Hematopoietic multipotent progenitor cell treated with erythropoietin and hydrocortisone succinate and interleukin-3 and kit ligand, for 17 days (in vitro differentiated cells): ENCODE measurements at places on chromosomes 2 and 18.

- no peak for DNase-seq
Observed at GRCh38 chr2:8997631-8998030, 5.9 kb downstream of the MBOAT2 start.

DNA sequence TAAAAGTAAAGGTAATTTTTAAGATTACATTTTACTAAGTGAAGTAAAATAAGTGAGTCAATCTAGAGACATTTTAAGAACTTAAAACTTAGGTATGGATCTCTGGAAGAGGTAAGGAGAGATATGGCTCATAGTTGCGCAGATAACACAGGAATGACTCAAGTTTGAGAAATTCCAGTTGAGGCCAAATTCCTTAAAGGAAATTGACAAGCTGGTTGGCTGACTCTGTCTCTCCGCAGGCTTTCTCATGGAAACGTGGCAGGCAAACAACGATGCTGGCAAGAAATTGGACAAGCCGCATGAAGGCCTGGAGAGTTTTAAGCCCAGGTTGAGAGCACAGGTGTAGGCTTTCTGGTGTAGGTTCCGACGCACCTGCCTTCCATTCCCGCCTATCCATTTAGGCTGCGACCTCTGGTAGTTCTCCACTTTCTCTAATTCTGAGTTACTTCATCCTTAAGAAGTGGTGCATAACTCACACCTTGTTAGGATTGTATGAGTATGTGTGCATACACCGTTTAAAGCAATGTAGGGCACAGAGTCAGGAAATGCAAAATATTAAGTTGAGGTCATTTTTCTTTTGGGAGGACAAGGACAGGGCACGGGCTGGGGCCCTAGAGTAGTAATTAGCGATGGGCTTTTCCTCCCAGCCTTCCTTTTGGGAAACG is 589 bp upstream of the DAW1 start:
- no peak for DNase-seq

GRCh38 chr2:12076810-12077209 is 330.4 kb downstream of the LPIN1 start:
- DNase-seq, result no peak

GRCh38 chr2:196173505-196173904 is 2.1 kb upstream of the STK17B start:
- DNase-seq, result no peak

DNA sequence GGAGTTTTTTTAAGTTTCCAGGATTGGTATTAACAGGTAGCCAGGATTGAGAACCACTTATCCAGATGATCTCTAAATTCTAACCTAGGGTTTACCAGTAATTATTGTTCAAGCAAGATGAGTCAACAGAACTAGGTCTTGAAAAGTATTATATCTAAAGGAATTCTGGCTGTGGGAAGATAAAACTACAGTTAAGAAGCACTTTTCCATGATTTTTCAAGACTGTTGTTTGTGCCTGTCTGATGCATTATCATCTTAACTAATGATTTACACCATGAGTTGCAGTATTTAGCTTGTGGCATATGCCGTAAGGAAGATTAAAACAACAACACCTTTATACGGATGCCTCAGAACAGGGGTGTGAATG is 142.2 kb upstream of the CCDC68 start:
- no peak for DNase-seq

GRCh38 chr18:10416065-10416464 is 38.4 kb upstream of the APCDD1 start:
- no peak for DNase-seq

GRCh38 chr2:47724221-47724981 is 58.5 kb upstream of the MSH6 start:
- DNase-seq, result no peak

- no peak for DNase-seq
Observed at GRCh38 chr18:76274468-76275289, 220.4 kb downstream of the ZNF516 start.

GRCh38 chr2:177806025-177806424 is 266.6 kb downstream of the PDE11A start:
- no peak for DNase-seq

DNA sequence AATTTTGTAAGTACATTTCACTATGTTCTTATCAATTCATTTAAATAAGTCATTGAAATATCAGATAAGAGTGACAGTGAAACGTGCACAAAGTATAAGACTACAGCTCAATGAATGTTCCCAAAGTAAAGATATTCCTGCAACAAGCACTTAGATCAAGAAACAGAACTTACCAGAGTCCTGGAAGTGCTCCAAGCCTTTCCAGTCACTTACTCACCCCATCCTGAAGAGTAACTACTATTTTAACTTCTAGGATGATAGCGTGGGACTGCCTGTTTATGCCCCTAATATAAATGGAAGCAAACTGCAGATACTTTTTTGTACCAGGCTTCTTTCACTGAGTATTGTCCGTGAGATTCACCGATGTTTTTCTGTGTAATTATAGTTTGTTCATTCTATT is 768.9 kb downstream of the SLC4A3 start:
- no peak for DNase-seq

- DNase-seq, result no peak
Observed at GRCh38 chr18:56286775-56287325, 351.5 kb downstream of the TXNL1 start.

- no peak for DNase-seq
Observed at GRCh38 chr2:133097666-133098065, 427.7 kb upstream of the LYPD1 start.

DNA sequence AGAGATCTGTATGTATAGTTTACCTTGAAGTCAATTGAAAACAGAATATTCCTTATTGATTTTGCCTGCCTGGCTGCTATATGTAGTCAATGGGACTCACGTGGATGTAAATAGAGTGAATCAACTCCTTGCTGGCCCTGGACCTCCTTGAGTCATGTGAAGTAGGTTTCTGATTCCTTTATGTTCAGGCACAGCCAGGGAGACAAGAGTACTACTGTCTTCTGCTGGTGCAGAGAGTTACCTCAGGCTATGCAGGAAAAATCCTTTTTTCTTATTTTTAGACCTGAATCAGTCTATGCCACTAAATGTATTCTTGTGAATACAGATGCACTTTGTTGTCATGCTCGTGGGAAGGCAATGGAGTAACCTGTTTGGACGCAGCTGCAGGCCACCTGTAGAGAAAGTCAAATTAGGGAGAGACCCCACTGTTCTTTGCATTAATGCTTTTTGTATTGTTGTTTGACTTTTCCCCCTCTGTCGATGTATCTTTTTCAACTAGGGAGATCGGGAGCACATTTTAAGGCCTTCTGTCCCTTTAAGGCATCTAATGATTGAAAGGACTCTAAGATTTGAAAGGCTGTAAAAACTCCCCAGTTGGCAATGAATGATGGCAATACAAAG is 473.9 kb downstream of the ARHGAP15 start:
- no peak for DNase-seq

DNA sequence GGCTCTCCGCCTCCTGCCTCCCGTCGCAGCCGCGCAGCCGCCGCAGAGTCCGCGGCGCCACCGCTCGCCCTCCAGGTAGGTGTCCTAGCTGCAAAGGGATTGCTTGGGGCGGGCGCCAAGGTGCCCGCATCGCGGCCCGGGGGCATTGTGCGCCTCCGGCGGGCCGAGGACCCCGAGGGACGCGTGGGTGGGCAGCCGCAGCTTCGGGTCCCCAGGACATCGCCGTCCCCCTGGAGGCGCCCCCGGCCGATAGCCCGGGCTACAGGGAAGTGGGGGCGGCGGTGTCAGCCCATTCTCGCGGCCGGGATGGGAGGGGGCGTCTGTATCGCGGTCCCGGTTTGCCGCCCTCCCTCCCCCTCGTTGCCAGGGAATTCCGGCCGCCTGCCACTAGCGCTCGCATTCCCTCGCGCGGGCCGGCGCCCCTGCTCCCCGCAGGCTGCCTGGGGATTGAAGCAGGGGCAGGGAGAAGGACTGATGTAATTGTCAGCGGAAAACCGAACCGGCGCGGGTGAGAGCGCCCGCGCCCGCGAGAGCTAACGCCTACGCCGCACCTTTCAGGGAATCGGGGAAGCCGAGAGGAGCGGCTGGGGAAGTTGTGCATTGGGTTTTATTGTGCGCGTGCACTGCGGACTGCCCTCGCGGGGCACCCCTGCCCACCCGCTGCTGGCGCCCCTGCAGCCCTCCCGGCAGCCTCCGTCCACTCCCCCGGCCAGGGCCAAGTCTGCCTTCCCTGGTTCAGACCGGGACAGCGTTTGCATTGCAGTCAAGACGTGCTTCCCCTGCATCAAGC is 483 bp downstream of the OSBPL6 start:
- DNase-seq, result no peak

DNA sequence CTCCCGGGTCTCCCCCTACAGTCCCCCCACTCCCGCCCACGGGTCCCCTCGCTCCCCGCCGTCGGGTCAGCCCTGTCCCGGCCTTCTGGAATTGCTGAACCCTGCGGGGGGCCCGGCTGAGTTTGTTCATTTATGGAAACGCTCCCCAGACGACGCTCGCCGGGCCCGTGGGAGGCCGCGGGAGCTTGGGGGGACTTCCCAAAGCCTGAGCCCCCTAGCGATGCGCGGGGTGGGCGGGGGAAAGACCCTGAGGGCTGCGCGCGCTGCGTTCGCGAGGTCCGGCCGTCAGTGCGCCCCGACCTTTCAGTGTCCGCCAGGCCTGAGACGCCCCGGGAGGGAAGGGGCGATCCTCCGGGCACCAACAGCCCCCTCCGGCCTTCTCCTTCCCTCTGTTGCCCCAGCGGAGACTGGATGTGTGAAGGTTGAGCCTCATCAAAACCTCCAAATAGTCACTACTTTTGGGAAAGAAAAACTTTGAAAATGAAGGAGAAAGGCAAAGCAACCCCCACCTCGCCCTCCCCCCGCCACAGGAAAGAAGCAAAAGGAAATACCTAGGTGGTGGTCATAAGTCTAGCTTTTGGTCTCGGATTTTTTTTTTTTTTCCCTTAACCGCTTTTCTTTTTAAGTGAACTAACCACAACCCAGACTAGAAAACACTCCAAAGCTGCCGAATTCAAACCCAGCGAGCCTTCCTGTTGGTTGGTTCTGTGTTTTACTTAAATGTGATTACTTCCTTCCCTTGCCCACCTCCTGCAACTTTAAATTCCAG is 509 bp upstream of the CYS1 start:
- DNase-seq, result no peak

DNA sequence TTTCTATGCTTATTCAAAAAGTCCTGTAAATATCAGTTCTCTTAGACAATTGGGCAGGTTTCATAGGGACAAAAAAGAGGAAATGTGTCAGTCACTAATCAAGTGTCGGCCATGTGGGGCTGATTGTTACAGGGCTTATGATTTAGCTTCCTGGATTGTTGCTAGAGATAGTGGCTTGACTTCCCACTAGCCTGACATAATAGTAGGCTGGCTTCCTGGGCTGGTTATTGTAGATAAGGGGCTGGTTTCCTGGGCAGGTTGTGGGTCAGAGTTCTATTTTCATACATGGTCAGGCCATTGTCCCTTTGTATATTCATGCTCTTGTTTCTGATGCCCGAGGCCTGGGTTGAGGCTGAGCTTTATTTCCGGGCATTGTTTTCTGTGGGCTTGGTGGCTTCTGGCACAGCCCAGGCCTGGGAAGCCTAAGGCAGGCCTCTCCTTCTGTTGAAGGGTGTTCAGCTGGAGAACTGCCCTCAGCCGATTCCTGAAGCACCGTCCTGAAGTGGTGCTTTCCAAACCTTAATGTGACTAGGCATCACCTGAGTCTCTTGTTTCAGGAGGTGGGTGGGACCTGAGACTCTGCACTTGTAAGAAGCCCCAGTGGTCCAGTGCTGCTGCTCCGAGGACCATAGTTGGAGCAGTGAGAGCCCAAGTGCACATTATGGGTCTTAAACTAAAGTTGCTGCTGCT is 37.0 kb downstream of the CD8B2 start:
- no peak for DNase-seq

DNA sequence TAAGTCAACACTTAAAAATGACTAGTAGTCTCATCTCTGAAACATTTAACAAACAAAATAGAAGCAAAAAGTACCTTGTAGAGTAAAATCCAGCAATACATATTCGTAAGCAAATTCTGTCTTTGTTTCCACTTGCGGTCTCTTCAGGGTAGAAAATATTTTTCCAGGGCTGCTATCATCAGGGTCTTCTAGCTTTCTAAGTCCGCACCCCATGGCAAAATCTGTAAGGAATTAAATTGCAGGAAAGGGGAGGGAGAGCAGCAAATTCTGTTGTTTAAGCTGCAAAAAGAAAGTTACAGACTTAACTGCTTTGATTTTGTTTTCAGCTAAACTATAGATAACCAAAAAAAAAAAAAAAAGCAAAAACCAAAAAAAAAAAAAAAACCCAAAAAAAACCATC is at the start of gene RFTN2:
Gene RFTN2, minus strand, starts transcription at position 342 of the 400 bp plus-strand sequence. Its CDS starts 129 bp downstream, at position 213.
- no peak for DNase-seq

DNA sequence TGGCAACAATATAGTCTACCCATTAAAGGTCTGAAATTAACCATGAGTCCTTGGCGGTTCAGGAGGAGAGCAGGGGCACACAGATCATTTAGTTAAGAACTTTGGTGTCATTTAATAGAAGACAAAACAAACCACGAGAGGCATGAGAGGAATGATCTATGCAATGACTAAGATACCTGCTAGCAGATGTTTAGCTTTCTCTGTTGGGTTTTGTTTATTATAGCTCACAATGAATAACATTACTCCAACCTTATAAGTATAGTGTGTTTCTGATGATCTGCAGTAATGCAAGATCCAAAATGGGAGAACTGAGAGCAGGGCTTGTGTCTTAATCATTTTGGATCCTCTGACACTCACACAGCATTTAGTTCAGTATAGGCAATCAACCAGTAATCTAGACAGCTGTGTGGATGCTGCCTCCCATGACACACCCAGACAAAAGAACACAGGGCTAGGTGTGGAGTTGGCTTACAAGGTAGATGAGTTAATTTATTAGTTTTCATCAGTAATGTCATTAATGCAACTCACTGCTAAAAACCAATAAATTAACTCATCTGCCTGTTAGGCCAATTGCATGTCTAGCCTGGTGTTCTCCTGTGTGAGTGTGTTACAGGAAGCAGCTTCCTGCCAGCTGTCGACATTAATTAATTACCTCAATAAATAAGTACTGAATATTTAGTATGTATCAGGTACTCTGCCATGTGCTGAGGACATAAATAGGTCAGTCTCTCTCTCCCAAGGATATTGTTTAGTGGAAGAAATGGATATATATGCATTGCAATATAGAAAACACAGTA is 92.3 kb downstream of the CLIP4 start:
- no peak for DNase-seq

GRCh38 chr18:848062-848861 is 36.2 kb upstream of the YES1 start:
- no peak for DNase-seq

- DNase-seq, result no peak
Observed at GRCh38 chr2:133586978-133587377, 18.7 kb upstream of the NCKAP5 start.

DNA sequence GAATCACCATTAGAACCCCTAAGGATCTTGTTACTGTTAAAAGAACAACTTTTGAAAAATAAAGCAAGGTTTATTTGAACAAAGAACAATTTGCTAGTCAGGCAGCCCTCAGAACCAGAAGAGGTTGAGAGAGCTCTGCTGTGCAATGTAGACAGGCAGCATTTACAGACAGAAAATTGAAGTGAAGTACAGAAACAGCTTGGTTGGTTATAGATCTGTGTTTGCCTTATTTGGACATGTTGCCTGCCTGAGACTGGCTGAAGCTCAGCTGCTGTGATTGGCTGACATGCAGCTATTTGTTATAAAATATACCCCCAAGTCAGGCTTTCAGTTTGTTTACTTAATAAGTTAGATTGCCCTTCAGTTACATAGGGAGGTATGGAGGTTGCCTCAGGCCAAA is 12.5 kb downstream of the MSTN start:
- no peak for DNase-seq

GRCh38 chr18:44914028-44914427 is 233.3 kb downstream of the SETBP1 start:
- DNase-seq, result no peak
